ENCODE measurements at places on chromosomes 3 and 15.

DNA sequence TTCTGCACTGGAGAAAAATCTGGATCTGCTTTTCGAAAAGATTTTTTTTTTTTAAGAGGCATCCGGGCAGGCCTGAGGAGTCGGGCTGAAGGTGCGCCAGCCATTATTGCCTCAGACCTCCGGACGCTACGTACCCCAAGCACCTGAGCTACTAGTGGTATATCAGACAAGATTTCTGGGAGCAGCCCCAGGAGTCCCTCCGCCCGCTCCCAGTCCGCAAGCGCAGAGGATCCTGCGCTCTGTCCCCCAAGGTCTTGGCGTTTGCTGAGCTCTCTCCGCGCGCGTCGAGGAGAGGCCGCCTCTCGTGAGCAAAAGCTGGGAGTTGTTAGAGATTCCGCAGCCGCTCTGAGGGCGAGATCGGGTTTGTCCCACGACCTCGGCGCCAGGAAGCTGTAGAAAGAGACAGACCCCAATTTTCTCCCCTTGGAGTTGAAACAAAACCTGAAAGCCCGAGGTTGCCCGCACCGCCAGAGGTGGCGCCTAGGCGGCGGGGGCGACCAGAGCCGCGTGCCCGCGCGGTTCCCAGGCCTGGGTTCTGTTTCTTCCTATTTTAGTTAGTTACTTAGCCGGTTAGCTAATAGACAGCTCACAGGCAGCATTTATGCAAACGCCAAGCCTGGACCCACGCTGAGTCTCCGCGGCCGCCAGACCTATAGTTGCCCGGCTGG is 72.5 kb upstream of the POLG start:
- no peak for DNase-seq

DNA sequence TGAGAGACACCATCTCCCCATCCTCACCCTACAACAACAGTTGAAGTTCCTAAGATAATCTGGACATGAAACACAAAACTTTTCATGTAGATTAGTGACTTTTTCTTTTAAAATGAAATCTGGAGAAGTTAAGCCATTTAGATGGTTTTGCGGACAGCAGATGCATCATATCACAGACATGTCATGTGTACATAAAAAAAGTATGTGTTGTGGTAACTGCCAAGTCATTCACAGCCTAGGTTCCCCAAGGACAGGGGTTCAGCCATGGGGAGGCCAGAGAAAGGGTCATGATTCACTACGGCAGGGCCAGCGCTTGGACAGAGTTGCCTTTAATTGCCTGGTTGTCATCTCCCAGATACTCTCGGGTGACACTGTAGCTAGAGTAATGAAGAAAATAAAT is 163.2 kb downstream of the PDZRN3 start:
- DNase-seq, result no peak

- no peak for DNase-seq
Measured at GRCh38 chr3:190003681-190004123, 117.0 kb downstream of the P3H2 start.

DNA sequence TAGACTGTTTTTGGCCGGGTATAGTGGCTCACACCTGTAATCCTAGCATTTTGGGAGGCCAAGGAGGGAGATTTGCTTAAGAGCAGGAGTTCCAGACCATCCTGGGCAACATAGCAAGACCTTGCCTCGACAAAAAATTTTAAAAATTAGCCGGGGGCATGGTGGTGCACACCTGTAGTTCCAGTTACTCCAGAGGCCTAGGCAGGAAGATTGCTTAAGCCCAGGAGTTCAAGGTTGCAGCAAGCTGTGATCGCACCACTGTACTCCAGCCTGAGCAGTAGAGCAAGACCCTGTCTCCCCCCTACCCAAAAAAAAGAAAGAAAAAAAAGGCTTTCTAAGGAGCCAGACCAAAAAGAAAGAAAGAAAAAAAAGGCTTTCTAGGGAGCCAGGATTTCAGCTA is 36.7 kb downstream of the TMOD3 start:
- DNase-seq, result no peak

DNA sequence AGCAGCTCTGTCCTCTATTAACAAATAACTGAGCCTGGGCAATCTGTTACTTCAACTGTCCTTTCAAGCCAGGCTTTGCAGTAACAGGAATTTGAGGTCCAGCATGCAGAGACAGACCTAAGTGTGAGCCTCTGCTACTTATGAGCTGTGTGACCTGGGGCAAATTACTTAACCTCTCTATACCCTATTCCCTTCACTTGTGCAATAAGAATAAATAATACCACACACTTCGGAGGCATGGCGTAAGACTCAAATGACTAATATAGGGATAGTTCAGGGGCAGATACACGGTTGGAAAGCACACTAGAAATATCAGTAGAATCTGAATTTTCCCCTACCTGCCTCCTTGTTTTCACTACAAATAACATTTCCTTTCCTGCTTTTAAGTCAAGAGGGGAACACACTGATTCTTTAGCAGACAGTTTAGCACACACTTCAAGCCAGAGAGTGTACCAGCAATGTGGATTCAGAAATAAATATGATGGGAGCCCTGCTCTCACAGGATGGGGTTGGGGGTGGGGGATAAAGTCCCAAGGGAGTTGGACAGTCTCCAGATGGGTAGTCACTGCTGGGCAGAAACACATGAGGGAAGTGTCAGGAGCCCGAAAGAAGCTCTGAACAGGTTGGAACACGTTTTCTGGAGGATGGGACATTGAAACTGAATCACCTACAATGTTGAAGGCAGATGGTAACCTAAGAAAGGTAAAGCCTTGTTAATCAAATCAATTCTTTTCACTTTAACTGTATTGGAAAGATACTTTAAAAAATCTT is 61.8 kb upstream of the RBP1 start:
- no peak for DNase-seq

DNA sequence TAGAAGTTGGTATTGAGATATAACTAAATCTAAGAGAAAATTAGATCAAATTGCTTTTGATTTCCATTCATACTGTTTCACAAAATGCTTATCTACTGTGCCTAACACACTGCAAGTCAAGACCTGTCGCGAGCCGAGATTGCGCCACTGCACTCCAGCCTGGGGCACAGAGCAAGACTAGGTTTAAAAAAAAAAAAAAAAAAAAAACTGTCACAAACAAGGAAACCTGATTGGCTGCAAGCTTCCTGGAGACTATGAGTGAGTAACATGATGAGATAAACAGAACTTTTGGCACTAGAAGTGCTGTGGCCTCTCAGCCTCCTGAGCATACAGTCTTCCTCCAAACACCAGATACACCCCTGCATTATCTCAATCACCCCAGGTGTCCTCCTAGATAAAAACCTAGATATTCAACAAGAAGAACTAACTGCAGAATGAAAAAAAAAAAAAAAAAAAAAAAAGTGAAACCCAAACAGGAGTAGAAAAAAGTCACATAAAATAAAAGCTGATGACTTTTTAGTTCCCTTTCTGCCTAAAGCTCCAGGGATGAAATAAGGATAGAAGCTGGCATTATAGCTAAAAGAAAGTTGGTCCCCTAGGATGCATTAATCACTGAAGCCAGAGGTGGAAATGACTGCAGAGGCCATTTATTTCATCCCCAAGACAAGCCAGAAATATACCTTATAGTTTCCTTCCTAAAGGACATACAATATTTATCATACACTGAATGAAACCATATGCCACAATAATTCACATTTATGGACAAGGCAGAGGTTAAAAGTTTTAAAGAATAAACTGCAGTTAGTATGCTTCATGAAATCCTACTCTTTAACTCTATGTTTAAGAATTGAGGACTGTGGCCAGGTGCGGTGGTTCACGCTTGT is 82.4 kb downstream of the P3H2 start:
- no peak for DNase-seq

DNA sequence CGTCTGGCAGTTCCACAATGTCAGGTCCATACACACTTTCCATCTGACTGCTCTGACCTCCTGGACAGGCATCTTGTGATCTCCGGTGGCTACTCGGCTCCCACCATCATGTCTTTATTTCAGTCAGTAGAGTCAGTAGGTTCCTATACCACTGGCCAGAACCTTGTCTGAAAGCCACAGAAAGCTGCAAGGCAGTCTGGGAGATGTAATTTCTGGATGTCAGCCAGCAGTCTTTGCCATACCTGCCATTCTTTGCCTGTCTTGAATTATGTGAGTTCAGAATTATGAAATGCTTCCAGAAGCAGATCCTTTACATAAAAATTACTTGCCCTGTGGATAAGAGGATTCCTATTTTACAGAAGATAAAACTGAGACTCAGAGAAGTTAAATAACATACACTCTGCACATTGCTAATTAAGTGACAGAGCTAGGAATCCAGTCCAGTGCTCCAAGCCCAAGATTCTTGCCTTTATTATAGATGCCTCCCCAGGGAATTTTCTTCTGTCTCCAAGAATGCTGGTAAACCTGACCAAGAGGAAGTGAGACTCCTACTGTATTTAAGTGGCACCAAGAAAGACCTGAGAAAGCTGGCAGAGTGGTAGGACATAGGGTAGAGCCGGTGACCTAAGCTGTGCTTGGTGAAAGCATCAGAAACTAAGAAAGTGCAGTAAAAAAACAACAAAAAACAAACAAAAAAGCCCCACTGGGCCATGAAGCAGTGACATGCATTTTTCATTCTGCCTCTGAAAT is 75.6 kb downstream of the IQCH start:
- DNase-seq, result no peak

DNA sequence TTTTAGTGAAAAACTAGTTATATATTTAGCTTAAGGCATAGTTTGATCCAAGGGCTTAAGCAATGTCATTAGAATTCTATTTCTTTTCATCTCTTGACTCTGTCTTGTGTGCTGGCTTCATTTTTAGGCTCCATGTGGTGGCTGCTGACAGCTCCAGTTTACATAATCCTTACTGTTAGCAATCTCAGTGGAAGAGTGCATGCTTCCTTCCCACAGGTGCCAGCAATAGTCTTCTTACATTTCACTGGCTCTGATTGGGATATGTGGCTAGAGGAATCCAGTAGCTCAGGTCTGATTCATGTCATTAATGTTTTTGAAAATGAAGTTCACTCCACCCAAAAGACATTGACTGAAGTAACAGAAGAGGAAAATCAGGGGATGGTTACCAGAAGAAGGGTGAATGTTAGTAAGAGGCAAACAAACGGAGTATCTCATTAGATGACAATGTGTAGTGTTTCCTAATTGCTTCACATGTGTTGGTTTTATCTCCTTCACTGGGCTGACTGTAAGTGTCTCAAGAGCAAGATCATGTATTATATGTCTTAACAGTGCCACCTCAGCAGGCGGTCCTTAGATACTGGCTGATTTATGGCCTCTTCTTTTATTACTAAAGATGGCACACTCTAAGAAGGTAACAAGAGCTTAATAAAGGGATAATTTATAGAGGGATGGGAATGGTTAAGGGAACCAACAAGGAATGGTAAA is 25.6 kb upstream of the TCF12 start:
- DNase-seq, result no peak
